ENCODE measurements at places on chromosomes 2 and 18.

GRCh38 chr2:181169503-181169902 is 189.1 kb downstream of the UBE2E3 start:
- no peak for DNase-seq

- no peak for DNase-seq
These were observed 15.1 kb downstream of the ASB18 start for GRCh38 chr2:236249066-236249465.

DNA sequence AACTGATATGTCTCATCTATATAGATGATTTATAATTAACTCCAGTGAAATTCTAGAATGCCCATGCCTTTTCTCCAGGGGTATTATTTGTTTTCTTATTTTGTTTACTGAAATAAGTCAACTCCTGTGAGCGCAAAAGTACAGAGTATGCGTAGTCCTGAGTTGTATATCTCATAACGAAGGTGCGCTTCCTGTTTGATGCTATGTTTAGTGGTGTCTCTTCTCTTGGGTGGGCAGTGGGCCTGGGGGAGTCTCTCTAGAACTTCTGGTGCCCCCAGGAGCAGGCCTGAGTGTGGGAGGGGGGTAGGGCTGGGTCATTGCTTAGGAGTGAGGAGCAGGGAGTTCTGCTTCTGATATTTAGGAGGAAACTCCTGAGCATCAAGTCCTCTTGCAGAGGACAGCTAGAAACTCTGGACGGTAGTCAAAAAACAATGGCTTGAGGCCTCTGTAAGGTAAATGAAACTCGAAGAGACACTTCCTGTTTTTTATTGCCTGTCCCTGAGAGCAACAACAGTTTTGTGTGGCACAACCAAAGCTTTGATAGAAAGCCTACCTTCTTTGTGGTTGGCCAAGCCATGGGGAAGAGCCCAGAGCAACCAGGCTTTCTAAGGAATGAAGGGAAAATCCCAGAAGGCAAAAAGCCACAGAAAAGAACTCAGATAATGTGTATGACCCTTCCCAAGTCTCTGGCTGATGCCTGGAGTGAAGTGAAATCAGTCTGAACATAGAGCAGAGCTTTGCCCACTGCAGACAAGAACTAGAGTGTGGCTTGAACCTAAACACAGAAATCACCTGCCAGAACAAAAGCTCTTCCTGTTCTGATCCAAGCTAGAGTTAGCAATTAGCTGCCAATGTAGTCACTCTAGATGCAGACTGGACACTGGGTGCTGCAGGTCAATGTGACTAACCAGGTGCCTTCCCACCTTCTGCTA is 8.5 kb upstream of the SP140L start:
- no peak for DNase-seq

GRCh38 chr2:160426604-160427003 is 67.0 kb downstream of the RBMS1 start:
- DNase-seq: no peak

GRCh38 chr18:13809043-13809430 is 14.9 kb upstream of the MC5R start:
- no peak for DNase-seq

- no peak for DNase-seq
These were observed 23.4 kb upstream of the GLI2 start for GRCh38 chr2:120712180-120712681.

- peak; percentile 71 for DNase-seq
These were observed 93.0 kb upstream of the MCFD2 start for GRCh38 chr2:47008381-47009252.

DNA sequence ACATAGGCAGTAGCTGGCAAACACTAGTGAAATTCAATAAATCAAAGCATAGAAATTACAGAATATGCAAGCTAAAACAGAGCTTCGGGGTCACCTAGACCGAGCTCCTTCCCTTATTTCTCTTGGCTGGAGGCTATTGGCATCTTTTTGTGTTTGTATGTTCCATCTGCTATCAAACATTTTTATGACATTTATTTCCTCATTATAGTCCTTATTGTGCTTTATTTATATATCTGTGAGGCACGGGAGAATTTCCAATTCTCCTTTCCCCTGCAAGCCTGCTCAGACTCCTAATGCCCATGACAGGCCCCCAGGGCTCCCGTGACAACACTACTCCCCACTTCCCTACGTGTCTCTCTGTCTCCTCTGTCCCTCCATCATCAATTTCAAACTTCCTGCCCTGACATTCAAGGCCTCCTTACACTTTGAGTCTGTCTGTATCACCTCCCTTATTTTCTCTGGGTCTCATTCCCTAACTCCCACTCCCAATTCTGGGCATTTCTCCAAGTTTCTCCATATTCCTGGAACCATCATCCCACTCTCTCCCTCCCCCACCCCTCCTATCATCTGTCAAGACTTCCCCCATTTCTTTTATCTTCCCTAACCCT is 316.9 kb downstream of the OSR1 start:
- DNase-seq: no peak

DNA sequence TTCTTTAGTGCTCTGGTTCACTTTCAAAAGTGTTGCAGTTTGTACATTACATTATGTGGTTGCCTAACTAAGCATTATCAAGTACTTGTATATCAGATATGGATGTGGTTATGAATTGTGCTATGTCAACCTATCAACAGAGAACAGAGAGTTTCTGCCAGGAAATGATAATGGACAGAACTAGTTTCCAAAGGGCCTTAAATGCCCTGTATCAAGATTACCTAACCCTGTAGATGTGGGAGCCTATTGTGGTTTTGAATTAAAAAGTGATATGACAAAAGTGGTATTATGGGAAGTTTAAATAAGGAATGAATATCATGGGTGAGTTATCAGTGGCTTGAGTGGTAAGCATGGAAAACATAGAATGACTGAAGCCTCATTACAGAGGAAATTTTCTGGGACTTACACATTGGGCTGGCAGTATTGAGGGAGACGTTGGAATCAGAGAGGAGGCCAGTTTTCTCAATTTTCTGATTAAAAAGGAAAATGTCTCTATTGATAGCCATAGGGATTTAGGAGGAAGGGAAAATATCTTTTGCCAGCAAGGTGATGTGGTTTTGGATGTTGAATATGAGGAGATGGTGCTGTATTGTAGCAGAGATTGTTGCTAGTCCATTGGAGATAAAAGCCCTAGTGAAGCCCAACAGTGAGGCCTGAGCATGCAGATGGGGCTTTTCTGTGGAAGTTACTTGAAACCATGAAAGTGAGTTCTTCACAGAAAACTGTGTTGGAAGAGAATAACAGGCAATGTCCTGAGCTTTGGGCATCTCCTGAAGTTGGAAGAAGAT is 140.7 kb downstream of the TTC27 start:
- DNase-seq: no peak

- no peak for DNase-seq
These were observed 47.1 kb upstream of the CREB1 start for GRCh38 chr2:207482630-207483029.

DNA sequence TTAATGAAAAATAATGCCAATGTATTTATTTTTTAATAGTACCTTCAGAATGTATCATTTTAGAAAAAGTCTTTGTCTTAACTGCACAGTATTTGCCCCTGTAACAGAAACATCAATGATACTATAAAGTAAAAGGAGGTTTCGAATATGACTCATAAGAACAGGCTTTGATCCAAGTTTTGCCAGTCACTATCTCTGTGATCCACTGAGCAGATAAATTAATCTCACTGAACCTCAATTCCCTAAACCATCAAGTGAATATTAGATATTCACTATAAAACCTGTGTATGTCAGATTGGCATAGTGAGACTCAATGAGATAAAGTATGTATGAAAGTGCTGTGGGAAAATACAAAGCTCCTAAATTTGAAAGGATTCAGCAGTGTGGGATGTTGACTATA is 292.1 kb downstream of the EXOC6B start:
- no peak for DNase-seq

- no peak for DNase-seq
These were observed at the start of gene MYOM1 for GRCh38 chr18:3219631-3220335. MYOM1 (minus strand) TSS chr18:3219968; CDS start chr18:3215223, 4,745 bp downstream.

GRCh38 chr2:69644506-69644979 is 1.0 kb upstream of the AAK1 start:
- DNase-seq: no peak

- no peak for DNase-seq
These were observed 39.0 kb downstream of the EEF1B2 start for GRCh38 chr2:206198677-206199076.

DNA sequence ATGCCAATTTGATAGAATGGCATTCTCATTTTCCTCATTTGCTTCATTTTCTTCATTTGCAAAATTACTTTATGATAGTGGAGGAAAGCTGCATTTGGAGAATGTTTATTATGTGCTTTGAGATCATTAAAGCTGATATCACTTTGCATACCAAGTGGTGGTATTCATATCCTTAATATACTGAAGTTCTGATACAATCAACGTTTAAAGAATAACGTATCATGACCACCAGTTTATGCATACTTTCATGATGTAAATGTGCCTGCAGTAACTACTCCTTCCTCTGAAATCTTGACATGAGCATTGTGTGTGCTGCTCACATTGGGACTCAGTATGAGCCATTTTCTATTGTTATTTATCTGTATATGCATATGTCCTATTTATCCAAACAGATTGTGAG is 302.1 kb downstream of the ARHGAP15 start:
- DNase-seq: no peak

DNA sequence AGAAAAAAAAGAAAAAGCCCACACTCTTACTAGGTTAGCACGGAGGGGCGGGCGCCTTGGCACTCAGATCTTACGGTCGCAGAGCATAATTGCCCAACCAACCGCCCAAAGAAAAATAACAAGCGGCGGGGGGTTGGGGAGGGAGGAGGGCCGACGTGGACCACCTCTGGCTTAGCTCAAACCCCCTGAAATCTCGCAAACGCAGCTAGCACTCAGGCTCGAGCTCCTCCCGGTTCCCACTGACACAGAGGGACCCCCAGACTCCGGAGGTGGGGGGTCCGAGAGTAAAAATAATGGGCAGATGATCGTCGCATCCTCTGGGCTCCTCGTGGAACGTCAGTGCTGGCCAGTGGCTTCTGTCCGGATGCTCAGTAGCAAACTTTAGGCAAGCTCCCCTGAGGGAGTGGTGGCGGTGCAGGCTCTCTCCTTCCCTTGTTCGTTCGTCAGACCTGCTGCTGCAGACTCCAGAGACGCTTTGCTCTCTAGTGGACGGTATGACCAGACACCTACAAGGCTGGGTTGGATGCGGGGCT is 12.0 kb downstream of the CATIP start:
- DNase-seq: no peak

- no peak for DNase-seq
These were observed 58.9 kb upstream of the CTDP1 start for GRCh38 chr18:79620576-79621165.

DNA sequence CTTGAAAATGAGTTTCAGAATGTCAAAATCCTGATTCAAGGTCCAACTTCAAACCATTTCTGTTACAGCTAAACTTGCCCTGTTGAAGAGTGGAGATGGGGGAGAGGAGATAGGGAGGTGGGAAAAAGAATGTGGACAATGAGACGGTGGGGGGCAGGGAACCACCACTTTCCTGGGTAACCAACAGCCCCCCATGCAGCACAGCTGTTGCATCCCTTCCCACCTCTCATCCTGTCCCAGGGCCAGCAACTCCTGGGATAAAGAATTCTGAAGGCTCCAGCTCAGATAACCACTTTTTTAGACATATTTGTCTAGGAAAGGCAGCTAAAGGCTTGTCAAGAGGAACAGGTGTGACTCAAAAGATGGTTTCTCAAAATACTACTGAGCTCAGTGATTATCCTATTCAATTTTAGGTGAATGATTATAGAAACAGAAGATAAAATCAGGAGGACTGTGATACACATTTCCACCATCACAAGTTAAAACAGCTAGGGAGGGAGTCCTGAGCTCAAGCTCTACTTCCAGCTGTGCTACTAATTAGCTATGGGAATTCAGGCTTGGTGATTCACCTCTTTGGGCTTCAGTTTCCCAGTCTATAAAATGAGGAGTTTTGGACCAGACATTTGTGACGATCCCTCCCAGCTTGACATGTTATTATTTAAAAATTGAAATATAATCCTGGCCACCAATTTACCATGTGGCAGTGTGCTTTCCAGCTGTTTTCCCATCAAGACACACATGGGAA is 36.3 kb downstream of the HDHD2 start:
- no peak for DNase-seq

GRCh38 chr2:120014226-120014980 is 1.5 kb downstream of the EPB41L5 start:
- no peak for DNase-seq

GRCh38 chr2:218230882-218231281 is 13.9 kb downstream of the ARPC2 start:
- DNase-seq: no peak

DNA sequence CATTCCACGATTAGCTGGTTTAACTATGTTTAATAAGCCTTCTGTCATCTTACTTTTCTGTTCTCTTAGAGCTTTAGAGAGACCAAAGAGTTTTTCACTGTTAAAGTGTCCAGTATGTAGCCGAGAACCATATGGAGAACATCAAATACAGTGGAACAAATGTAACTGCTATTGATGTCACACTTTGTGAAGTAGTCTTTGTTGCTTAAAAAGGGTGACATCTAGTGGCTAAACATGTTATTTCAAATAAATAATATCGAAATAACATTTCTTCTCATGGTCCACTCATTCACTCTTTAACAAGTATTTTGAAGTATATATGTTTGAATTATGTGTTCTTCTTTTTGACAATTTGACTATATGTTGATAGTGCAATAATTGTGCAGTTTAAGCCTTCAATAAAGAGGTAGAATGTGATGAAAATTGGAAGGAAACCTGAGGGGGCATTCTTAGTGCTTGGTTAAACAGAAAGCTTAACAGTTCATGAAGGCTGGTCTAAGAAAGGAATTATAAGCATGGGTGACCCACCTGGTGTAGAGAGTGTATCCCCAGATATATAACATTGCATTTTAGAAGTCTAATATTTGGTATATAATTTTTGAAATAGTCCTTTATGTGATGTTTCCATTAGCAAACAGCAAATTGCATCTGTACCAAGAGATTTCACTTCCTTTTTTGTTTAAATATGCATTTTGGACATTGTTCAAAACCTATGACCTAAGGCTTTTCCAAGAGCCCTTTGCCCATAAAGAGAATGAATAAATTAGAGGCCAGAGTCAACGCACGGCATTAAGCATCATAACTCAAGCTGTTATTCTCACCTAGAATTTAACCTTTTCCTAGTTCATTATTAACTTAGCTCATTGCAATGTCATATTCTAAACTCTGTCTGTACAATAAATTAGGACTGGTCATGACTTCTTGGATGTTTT is 112.1 kb downstream of the KYNU start:
- DNase-seq: no peak

DNA sequence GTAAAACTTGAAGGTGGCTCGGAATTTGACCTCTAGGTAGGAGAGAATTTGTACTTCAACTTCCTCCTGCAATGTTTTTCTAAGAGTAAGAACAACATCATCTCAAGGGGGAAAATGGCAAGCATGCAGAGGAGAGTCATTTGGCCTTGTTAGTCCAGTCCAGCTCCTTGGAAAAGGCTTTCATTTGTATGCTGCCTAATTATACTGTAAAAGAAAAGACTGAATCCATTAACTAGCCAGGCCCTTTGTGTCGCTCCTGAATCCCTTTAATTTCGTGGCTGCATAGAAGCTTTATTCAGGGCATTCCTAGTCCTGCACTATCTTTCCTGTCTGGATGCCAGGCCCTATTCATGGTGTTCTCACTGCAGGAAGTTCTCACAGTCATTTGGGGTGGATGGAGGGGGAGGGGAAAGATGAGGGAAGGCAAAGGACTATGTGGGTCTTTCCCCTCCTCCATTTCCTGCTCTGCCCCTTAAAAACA is 36.0 kb downstream of the PHLPP1 start:
- DNase-seq: no peak

Measured in caudate nucleus (tissue), 63 donors.